Activated CD4-positive, alpha-beta T cell treated with anti-CD3 and anti-CD28 coated beads for 48 hours (primary cell): ENCODE measurements at places on chromosomes 11 and 22.

GRCh38 chr22:26131589-26132154 is 37.6 kb upstream of the SEZ6L start:
- no peak for DNase-seq

- peak; percentile 54 for DNase-seq
Measured at GRCh38 chr22:50545522-50546325, at the start of gene KLHDC7B. TSS of gene KLHDC7B (plus strand) at chr22:50545899. CDS start at chr22:50546244, 345 bp downstream.

DNA sequence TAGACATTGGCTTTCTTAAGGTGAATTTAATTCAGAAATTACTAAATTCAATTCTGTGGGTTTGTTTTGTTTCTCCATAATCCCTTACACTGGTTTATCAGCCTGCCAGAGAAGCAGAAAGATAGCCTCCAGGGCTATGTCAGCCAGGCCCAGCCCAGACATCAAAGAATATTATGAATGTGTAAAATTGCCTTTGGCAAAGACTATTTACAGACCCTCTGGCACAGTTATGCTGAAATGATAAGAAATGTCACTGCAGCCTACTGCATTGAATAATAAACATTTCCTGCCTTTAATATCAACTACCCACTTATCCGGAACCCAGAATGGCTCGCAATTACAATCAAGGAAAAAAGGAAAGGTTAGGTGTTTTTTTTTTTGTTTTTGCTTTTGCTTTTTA is 562.5 kb upstream of the LRRC4C start:
- no peak for DNase-seq

DNA sequence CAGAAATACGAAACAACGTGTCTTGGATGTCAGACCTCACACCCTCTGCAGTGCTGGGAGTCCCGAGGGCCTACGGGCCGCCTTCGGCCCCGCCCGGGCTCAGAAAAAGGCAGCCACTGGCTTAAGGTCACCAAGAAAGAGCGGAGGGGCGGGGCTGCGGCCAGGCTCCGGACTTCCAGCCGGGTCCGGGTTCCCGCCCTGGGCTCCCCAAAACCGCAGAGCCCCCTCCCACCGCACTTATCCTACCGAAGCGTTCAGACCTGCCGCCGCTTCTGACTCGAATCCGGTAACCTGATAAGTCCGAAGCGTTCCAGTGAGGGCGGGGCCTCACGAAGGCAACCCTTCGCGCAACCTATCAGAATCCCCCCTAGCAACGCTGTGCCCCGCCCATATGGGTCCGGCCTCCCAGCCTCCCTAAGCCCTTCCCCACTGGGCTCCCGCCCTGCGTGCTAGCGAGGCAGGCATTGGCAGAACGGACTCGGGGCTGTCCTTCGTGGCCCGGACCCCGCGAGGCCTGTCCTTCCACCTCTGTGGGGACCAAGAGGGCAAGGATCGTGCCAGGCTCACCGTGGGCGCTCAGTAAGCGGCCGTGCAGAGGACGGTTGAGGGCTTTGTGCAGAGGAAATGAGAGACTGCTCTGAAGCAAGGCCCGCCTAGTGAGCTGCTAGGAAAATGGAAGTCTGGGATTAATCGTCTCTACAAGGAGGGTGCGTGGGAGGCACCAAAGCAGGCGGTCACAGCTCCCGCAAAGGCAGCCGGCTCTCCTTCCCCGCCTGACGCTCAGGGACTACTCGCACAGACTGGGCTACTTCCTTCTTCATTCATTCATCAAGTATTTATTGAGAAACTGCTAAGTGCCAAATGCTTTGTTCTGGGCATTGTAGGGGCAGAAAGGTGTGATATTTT is at the start of gene NAGA:
Gene NAGA (minus strand): TSS at position 296 of the 906 bp plus-strand sequence. CDS start 515 bp downstream, outside the sequence.
- peak; percentile 96 for DNase-seq

GRCh38 chr22:35590634-35591295 is 26.4 kb downstream of the MB start:
- DNase-seq = no peak

- no peak for DNase-seq
Measured at GRCh38 chr11:129973809-129974208, 28.8 kb downstream of the PRDM10 start.

DNA sequence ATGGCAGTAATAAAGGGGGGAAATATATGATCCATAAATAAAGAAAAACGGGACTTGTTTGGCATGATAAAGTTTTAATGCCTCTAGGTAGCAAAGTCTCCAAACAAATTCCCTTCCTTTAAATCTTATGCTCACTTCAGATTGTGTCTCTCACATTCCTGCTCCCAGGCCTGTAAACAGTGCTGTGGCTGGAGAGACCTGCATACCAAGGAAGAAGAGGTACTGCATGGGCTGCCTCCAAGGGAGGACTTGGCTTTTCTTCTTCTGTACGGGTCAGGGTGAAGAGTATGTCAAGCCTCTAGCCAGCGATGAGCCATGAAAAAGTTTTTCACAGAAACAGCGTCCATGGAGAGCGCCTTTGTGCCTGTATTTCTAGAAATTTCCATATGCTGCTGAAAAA is 161.8 kb downstream of the KIRREL3 start:
- no peak for DNase-seq
